ENCODE measurements at places on chromosomes 5 and 9.

DNA sequence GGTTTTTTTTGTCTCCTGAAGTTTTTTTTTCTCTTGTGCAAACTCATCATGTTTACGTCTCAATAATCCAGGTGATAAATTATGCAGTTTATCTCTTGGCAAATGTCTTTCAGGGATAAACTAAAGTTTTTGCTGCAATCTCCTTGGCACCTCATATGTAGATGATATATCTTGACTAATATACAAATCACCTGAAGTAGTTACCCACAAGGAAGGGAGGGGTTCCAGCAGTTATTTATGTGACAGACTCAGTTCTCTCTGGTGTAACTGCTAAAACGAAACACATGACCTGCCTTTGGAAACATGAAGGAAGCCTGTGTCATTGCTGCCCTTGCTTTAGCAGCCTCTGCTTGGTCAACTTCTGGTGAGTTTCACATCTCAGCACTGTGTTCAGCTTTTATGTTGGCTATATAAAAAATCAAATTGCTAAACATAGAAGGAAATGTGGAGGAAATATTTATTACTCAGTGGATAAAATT lies 39.3 kb upstream of the KIAA1958 start:
- peak; percentile 31 for DNase-seq

- DNase-seq: peak; percentile 12
These were observed 281.3 kb downstream of the CEMIP2 start for GRCh38 chr9:71487061-71487460.

GRCh38 chr5:57805732-57806131 lies 323.1 kb upstream of the ACTBL2 start:
- no peak for DNase-seq

GRCh38 chr9:18487611-18488010 lies 13.7 kb downstream of the ADAMTSL1 start:
- no peak for DNase-seq

GRCh38 chr5:92470770-92471169 lies 1087.7 kb upstream of the ARRDC3 start:
- no peak for DNase-seq

GRCh38 chr9:2285416-2286332 lies 270.5 kb downstream of the SMARCA2 start:
- DNase-seq: no peak

- DNase-seq: peak; percentile 33
These were observed 292.6 kb upstream of the DAB2 start for GRCh38 chr5:39717176-39717897.

DNA sequence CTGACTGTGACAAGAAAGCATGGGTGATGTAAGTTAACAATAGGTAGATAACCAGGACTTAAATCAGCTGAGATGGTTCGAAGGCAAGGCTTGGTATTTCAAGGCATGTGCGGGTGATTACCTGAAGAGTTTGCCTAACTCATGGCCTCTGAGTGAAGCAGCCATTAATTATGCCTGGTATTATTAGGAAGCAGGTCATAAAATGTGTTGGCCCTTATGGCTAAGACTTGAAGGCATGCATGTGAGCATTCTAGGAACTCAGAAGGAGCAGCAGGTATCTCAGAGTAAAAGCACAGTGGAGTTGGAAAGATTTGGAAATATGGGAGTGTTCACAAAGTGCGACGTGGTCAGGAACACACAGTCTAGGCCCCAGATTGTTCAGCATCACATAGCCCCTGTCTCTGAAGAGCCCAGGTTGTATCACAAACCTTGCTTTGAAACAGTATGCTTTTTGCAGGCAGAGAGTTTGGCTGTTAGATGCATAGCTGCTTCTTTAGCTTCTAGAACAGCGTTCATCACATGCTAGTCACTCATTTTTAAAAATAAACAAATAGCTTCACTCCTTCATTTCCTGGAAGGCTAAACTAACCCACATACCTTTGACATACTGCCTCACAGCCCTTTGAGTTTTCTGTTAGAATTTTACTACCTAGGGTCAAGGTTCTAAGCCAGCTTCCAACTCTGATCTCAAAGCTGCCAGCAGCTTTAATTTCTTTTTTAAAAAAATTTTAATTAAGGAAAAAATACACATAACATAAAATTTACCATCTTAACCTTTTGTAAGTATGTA lies 2.1 kb downstream of the HEXB start:
- DNase-seq: no peak

- no peak for DNase-seq
These were observed 71.0 kb upstream of the SEMA6A start for GRCh38 chr5:116645627-116646026.
